ENCODE measurements at places on chromosomes 4 and X.
A peak's percentile ranks its signal among the peaks of the same experiment; 100 is the strongest.

- no peak for DNase-seq
These were observed 313.5 kb upstream of the IRS4 start for GRCh38 chrX:109049903-109050302.

DNA sequence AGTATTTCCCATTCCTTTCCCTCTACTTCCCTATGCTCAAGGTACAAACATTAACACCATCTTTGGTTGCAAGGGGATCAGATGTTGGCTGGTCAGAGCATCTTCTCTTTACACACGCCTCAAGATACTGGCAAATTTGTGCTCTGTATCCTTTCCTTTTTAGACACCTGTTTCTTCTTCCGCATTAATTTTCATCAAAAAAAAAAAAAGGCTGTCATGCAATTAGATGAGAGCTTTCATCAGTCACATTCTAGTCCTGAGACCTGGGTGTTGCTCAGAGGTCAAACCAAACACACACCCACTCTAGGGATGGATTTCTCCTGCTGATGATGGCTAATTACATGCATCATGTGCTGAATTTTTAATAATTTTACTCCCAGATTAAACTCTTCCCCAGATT is 2.0 kb downstream of the RELL1 start:
- DNase-seq, result no peak

- no peak for DNase-seq
These were observed 30.9 kb downstream of the SLAIN2 start for GRCh38 chr4:48372272-48372671.

- peak; percentile 16 for DNase-seq
These were observed 77.1 kb downstream of the ZFYVE28 start for GRCh38 chr4:2341261-2341841.

- DNase-seq, result no peak
These were observed 4.0 kb upstream of the MSX1 start for GRCh38 chr4:4855301-4856070.

DNA sequence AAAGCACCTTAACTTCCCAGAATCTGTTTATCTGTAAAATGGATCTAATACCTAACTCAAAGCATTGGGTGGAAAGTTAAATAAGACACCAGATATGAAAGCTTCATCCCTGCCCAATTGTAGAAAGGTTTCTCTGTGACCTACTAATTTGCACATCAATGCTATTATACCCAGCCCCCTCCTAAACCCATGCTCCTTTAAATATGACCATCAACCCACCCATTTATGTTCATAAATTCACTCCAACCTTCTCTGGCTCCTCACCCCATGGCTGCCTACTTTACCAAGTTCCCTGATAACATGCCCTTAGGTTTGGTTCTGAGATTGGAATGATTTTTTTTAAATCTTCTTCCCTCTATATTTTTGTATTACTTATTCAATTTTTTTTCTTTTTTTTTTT is 1.9 kb downstream of the LYAR start:
- DNase-seq, result no peak

GRCh38 chrX:147981038-147981752 is at the start of gene FMR1NB:
FMR1NB (plus strand) TSS chrX:147981337; CDS start chrX:147981403, 66 bp downstream.
- DNase-seq, result no peak

- no peak for DNase-seq
These were observed 68.8 kb downstream of the FNIP2 start for GRCh38 chr4:158837527-158838141.

DNA sequence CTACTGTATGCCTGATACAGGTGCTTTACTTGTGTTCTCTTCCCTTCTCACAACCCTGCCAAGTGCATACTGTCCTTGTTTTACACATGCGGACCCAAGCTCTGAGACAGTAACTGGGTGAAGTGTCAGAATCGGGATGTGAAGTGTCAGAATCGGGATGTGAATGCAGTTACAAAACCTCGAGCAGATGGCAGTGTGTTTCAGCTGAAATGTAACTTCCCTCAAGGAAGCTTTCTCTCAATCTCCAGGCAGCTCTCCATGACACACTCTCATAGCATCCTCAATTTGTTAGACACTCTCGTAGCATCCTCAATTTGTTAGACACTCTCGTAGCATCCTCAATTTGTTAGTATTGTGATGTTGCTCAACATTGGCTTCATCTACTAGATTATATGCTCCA is 1.1 kb upstream of the HPSE start:
- DNase-seq, result no peak

- no peak for DNase-seq
These were observed 8.4 kb upstream of the FHL1 start for GRCh38 chrX:136138939-136139338.

- DNase-seq, result no peak
These were observed 850.2 kb upstream of the SLIT2 start for GRCh38 chr4:19401301-19402080.

- no peak for DNase-seq
These were observed 85.8 kb upstream of the FAM9A start for GRCh38 chrX:8887004-8887403.

GRCh38 chr4:118171381-118171780 is 137.1 kb downstream of the NDST3 start:
- no peak for DNase-seq

GRCh38 chr4:186190581-186191199 is 677 bp upstream of the CYP4V2 start:
- DNase-seq, result peak; percentile 63

- no peak for DNase-seq
These were observed 1.8 kb downstream of the PRDM8 start for GRCh38 chr4:80199004-80199560.
